ENCODE measurements at places on chromosomes 5 and 9. TPM values are rescaled to one million over a fixed set of nuclear protein-coding genes. Genes with fewer than 3 reads are reported as not detected.
A peak's percentile ranks its signal among the peaks of the same experiment; 100 is the strongest.

- H3K36me3 ChIP-seq = peaks cover 4% of the 10 kb centered on the region
- H3K4me1 ChIP-seq = no peaks in the 10 kb centered on the region
- DNase-seq = no peak
- no peak overlapping the region for H3K4me3 ChIP-seq
Observed at GRCh38 chr5:163649514-163649913, 144.1 kb downstream of the MAT2B start.

DNA sequence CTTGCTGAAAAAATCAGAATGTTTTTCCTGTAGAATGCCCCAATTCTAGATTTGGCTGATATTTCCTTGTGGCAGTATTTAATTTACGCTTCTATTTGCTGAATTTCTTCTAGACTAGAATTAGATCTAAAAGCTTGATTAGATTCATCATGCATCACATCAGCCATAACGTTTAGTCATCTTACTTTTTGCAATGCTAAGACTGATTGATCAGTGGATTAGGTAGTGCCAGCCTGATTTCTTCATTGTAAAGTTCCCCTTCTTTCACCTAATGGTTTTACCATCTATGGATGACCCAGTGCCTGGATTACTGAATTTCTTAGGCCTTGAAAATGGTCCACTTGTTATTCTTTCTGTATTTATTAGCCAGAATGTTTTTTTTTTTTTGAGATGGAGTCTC, 83.9 kb downstream of the PBX3 start:
- H3K4me1 ChIP-seq = no peaks in the 10 kb centered on the region
- H3K4me3 ChIP-seq = no peak overlapping the region

DNA sequence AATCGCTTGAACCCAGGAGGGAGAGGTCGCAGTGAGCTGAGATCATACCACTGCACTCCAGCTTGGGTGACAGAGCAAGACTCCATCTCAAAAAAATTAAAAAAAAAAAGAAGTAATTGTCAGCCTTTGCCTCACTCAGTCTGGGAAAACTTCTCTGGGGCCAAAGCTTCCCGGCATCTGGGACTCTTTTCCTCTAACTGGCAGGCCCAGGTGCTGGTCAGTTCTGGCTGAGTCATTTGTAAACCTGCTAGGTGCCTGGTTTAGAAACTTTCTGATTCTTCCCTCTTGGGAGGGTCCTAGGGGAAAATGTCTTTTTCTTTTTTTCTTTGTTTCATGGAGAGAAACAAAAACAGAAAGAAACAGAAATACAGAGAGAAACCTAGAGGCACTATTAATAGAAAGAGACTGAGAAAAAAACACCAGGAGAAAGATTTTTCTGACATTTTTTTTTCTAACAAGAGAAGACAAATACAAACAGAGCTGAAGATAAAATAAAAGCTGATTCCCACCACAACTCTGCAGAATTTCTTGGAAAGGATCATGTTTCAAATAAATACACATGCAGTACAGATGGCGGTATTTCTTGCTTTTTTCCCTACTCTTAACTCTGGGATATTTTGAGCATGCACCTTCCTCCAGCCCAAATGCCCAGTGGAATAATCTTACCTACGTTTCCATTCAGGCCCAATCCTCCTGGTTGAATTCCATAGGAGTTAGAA, 22.1 kb upstream of the UBAP2 start:
- H3K4me1 ChIP-seq = no peaks in the 10 kb centered on the region
- no peak for DNase-seq
- no peak overlapping the region for H3K4me3 ChIP-seq
- H3K36me3 ChIP-seq = no peaks in the 10 kb centered on the region

The ACER2 gene
- 8.9 TPM for total RNA-seq

DNA sequence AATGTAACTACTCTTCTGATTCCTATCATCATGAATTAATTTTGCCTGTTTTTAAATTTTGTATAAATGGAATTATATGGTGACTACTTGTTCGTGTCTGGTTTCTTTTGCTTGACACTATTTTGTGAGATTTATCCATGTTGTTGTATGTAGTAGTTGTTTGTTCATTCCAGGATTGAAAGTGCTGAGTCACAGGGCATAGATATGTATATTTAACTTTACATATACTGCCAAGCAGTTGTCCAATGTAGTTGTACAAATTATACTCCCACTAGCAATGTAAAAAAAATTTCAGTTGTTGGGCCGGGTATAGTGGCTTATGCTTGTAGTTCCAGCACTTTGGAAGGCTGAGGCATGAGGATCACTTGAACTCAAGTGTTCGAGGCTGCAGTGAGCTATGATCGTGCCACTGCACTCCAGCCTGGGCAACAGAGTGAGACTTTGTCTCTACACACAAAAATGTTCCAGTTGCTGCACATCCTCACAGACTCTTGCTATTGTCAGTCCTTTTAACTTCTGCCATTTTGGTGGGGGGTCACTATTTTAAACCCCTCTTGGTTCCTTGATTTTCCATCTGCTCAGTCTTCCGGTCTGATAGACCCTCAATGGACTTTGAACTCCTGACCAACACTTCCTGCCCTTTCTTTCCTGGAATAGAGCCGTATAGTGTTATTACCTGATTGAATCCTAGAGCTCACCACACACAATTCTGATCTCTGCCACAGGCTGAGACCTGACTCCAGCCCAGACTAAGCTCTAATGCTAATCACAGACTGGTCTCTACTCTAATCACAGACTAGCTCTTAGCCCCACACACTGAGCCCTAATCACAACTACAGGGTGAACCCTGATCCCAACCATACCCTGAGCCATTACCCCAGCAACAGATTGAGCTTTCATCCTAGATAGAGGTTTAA, 69.3 kb upstream of the MELK start:
- H3K4me1 ChIP-seq = no peaks in the 10 kb centered on the region
- H3K27ac ChIP-seq = no peak overlapping the region
- no peak for DNase-seq
- H3K27me3 ChIP-seq = no peaks in the 10 kb centered on the region
- H3K4me3 ChIP-seq = no peak overlapping the region

DNA sequence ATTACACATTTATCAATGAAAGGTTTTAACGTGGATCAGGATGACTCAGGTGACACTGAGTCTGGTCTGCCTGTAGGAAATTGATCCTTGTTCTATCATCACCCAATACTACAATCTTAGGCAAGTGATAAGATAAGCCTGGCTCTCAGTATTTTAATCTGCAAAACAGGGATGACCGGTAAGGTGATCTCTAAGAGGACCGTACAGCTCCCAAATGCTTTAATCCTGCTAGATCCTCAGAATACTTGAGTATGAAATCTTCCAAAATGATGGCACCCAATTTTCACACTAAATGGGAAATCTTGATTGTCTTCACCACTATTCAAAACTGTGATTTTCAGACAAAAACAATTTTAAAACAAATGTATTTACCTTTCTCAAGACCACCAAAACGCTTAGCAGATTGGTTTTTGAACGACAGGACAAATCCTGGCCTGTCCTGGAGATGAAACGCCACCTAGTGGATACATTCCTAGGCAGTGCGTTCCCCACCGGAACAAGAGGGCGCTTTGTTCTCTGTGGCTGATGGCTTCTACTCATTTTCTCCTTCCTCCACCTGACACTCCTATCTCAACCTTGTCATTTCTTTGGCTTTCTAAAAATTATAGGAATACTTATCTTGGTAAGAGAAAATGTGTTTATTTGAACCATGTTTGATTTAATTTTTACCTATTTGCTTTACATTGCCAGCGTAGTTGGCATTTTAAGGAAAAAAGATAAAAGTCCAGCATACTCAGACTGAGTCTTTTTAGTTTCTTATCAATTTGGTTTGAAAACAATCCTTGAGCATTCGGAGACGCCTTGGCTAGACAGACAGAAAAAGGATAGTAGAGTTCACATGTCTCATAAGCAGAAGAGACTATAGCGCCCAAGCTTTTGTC, 41.2 kb upstream of the VCAN start:
- H3K27ac ChIP-seq = no peak overlapping the region
- no peak overlapping the region for H3K4me3 ChIP-seq
- H3K36me3 ChIP-seq = no peaks in the 10 kb centered on the region
- no peaks in the 10 kb centered on the region for H3K4me1 ChIP-seq

- peak overlapping the region; percentile 44 for H3K27ac ChIP-seq
- peak overlapping the region; percentile 94 for H3K4me3 ChIP-seq
- H3K27me3 ChIP-seq = no peaks in the 10 kb centered on the region
- peaks cover 5% of the 10 kb centered on the region for H3K4me1 ChIP-seq
- peak; percentile 94 for DNase-seq
- H3K36me3 ChIP-seq = no peaks in the 10 kb centered on the region
Observed at GRCh38 chr5:79514391-79515105, 614 bp upstream of the HOMER1 start.

DNA sequence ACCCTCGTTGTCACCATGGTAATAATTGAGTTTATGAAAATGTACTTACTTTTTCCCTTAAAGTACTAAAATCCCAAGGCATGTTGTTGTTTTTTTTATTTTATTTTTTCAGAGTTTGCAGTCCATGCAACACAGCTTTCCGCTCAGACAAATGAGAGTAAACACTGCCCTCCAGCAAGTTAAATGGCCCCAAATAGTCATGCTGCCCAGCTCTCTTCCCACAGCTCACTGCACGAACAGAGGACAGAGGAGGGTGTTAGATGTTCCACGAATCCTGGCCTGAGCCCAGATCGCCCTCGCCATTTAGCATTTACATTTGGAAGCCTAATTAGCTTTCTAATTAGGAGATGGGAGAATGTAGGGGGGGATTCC, 1.9 kb downstream of the NIM1K start:
- H3K4me3 ChIP-seq = peak overlapping the region; percentile 62
- H3K27ac ChIP-seq = no peak overlapping the region
- DNase-seq = no peak
- H3K27me3 ChIP-seq = peaks cover 15% of the 10 kb centered on the region
- no peaks in the 10 kb centered on the region for H3K36me3 ChIP-seq

GRCh38 chr5:177015156-177015555, 7.3 kb upstream of the ZNF346 start:
- H3K4me3 ChIP-seq = no peak overlapping the region
- H3K27me3 ChIP-seq = no peaks in the 10 kb centered on the region
- H3K36me3 ChIP-seq = no peaks in the 10 kb centered on the region
- H3K27ac ChIP-seq = no peak overlapping the region
- H3K4me1 ChIP-seq = no peaks in the 10 kb centered on the region

GRCh38 chr5:15679161-15679560, 179.2 kb downstream of the FBXL7 start:
- H3K27ac ChIP-seq = no peak overlapping the region
- no peak overlapping the region for H3K4me3 ChIP-seq
- H3K4me1 ChIP-seq = no peaks in the 10 kb centered on the region
- H3K36me3 ChIP-seq = no peaks in the 10 kb centered on the region
- no peak for DNase-seq

The SLC4A9 gene
- not detected for total RNA-seq

The SPATA31A3 gene
- total RNA-seq = 0.35 TPM

DNA sequence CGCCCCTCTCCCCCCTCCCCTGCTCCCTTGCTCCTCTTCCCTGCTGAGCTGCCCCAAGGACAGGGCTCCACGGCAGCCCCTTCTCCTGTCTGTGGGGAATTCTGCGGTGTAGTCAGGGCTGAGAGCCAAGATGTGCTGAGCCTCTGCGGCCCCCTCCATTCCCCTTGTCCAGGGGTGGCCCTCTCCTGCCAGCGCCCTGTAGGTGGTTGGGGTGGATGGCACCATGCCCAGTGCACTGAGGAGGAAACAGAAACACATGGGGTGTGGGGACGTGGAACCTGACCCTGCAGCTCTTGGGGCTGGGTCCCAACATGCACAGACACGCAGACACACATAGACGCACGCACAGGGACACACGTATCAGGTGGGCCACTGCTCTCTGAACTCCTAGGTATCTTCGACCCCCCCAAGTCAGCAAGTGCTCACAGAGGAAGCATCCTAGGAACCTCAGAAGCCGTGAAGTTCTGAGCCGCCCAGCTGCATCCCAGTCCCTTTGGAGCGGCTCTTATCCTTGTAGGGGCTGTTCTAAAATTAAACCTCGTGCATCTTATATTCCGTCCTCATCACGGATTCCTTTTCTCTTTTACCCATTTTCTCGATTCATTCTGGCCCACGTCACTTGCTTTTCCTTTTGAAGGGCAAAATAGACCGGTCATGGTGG, 64.8 kb downstream of the HMCN2 start:
- peaks cover 7% of the 10 kb centered on the region for H3K36me3 ChIP-seq
- no peak overlapping the region for H3K4me3 ChIP-seq
- H3K4me1 ChIP-seq = no peaks in the 10 kb centered on the region
- DNase-seq = no peak

DNA sequence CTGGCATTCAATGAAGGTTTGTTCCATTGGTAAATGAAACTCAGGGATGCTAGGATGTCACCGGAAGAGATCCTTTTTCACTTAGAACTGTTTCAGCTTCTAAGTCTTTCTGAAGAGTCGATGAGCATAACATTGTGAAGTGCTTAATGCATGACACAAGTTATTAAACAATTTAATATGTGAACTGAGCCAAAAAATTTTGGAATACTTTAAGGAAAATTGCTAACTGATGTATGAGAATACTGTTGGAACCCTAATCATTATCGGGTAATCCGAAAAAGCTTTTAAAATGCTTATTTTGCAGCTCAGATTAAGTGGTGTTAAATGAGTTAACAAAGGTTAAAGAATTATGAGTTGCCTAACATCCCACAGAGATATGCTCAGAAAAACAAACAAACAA, 34.9 kb downstream of the DMRT2 start:
- no peaks in the 10 kb centered on the region for H3K4me1 ChIP-seq
- no peaks in the 10 kb centered on the region for H3K27me3 ChIP-seq
- no peak overlapping the region for H3K4me3 ChIP-seq
- H3K27ac ChIP-seq = no peak overlapping the region
- no peak for DNase-seq

The FGF10 gene
- total RNA-seq = not detected

The ZBTB26 gene
- total RNA-seq = 5.8 TPM

GRCh38 chr5:175718401-175719108, 60.7 kb downstream of the HRH2 start:
- H3K4me1 ChIP-seq = no peaks in the 10 kb centered on the region
- DNase-seq = no peak
- H3K36me3 ChIP-seq = peaks cover 21% of the 10 kb centered on the region
- no peaks in the 10 kb centered on the region for H3K27me3 ChIP-seq
- H3K27ac ChIP-seq = no peak overlapping the region
- H3K4me3 ChIP-seq = no peak overlapping the region

- no peaks in the 10 kb centered on the region for H3K36me3 ChIP-seq
- H3K4me1 ChIP-seq = no peaks in the 10 kb centered on the region
- no peak for DNase-seq
- H3K27ac ChIP-seq = no peak overlapping the region
- H3K4me3 ChIP-seq = no peak overlapping the region
Observed at GRCh38 chr9:21677834-21678233, 124.6 kb upstream of the MTAP start.
